ENCODE measurements at places on chromosomes 16 and 17.

GRCh38 chr17:78232859-78233173, 1.4 kb downstream of the TMEM235 start:
- no peak for DNase-seq

DNA sequence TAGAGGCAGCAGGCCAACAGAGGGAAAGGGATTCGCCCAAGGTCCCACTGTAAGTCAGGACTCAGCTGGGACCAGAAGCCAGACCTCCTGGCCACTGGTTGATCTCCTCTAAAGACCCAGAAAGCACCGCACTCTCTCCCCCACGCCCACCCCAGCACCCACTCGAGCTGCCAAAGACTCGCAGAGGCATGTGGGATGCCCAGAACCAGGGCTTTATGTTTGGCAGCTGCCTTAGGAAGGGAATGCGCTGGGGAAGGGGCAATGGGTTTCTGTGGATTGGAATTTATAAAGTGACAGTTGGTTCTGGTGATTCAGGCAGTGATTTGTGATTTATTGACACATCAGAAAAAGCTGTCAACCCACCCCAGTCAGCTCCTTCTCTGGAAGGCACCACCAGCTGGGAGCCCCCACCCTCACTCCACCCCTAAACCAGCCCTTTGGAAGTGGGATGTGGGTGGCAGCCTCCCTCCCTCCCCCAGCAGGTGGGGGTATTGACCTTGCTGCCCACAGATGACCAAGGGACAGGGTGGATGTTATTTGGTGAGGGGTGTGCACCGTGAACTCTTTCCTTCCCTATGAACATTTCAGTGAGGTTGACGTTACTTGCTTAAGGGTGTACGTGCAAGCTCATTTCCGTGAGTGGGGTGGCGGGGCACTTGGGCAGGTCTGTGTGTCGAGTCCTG, 76.6 kb upstream of the DNAJA2 start:
- no peak for DNase-seq

DNA sequence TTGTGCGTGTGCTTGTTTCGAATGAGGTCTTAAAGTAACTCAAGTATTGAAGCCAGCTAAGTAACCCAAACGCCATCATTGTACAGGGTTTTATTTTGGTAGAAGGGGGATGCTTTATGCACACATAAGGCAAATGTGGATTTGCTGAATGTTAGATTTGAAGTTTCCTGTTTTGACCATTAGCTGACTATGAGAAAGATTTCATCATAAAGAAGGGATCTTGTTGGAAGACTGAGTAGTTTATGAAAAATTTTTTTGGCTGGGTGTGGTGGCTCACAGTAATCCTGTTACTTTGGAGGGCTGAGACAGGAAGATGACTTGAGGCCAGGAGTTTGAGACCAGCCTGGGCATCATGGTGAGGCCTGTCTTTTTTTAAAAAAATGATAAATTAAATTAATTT, 10.0 kb upstream of the ZFP3 start:
- DNase-seq, result no peak

DNA sequence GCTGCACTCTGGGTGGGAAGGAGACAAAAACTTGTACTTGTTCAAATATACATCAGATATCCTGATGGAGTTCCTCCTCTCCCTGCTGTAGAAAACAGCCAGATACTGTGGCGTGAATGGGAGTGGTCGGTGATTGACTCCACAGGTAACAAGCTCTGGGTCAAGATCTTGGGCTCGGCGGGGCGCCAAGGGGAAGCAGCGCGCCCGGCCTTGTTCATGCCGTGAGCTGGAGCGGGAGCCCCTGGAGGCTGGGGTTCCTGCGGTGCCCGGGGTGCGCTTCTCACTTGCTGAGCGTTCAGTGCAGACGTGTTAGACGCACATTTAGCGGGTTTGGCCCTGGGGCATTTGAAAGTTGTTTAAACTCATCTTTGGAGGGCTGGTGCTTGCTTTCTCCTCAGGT, 44.4 kb downstream of the BANP start:
- DNase-seq, result no peak

- no peak for DNase-seq
Measured at GRCh38 chr17:58327363-58328194, 1.0 kb downstream of the TSPOAP1 start.

- no peak for DNase-seq
Measured at GRCh38 chr17:34382621-34383124, 19.6 kb upstream of the CCL1 start.

- no peak for DNase-seq
Measured at GRCh38 chr16:71854369-71854948, 8.7 kb downstream of the ATXN1L start.

DNA sequence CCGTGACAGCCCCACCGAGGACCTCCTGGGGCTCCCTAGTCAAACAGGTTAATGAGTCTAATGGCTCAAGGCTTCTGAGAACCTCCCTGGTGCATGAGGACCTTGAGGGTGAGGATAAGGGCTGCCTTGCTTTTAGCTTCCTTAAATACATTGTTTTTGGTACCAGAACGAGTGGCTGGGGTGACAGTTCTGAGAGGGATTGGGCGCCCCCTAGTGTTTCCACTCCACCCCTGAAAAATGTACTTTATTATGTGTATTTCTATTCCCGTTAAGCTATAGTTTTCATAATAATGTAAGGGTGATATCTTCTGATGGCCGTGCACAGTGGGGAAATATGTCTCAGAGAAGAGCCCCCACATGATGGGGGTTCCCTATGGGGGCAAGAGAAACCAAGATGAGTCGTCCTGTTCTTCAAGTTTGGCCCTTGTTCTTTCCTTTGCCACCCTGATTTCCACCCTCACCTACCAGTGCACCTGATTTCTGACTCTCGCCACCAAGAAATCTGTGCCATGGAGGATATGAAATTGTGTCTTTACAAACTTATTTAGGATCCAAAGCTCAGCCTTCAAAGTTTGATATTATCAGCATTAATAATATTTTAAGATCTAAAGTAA, 14.5 kb upstream of the VWA3A start:
- no peak for DNase-seq

- peak; percentile 74 for DNase-seq
Measured at GRCh38 chr16:83928341-83929055, 24.5 kb upstream of the OSGIN1 start.

DNA sequence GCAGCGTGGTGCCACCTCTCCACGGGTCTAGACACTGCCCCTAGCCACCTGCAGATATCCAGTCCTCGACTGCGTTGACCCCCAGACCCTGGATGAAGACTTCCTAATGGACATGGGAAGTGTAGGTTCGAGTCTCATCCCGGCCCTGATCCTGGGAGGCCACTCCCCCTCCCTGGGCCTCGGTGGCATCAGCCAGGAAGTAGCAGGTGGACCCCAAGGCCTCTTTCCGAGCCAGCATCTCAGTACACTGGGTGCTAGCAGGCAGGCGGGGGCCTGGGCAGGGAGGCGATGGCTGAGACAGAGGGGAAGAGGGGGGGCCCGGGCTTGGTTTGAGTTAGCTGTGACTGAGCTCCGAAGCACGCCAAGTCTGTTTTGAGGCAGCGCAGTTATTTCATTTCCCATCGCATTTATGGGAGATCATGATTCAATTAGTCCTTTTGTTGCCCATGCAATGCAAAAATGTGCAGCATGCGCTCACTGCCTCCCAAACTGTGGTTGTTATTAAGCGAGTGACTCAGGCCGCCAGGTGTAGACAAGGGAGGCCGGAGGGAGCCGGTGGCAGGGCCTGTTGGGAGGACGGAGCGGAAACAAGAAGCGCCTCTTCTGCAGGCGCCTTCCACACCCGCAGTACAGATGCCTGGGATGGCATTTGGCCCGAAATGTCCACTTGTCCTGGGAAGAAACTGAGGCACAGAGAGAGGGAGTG, 25.3 kb upstream of the ZNF469 start:
- DNase-seq, result peak; percentile 57

DNA sequence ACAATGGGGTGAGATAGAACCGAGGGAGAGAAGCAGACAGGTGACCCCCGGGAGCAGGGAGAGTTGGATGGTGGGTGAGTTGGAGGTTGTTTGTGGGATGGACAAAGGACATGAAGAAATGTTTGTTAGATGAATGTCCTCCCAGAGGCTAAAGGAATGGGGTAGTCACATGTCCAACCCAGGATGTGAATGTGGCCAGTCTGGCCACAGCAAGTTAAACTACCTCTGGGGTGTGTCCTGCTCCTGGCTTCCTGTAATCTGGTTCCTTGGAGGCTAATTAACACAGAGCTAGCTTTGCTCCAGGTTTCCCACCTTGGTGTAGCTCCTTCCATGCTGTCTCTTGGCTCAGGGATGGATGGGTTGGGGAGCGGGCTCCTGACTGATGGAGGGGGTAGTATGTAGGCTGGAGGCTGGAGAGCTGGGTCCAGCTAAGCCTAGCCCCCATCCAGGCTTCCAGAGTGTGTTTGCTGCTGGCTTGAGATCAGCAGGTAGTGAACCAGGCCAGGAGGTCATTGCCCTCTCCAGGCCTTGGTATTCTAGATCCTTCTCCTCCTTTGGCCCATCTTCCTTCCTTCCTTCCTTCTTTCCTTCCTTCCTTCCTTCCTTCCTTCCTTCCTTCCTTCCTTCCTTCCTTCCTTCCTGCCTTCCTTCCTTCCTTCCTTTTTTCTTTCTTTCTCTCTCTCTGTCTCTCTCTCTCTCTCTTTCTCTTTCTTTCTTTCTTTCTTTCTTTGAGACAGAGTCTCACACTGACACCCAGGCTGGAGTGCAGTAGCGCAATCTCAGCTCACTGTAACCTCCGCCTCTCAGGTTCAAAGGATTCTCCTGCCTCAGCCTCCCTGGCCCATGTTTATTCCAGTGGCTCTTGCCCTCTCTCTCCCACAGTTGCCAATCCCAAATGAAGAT, 28.0 kb upstream of the UBE2G1 start:
- no peak for DNase-seq

DNA sequence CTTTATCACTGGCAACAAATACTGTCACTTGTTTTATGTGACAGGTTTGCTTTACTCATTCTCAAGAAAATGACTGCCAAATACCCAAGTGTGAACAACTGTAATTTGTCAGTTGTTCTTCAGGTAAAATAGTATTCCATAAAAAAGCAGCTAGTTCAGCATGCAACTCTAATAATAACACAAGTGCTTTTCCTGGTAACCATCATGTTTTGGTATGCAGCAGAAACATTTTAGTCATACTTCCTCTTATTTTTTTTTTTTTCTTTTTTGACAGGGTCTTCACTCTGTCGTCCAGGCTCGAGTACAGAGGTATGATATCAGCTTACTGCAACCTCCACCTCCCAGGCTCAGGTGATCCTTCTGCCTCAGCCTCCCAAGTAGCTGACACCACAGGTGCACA, 4.6 kb downstream of the TERF2 start:
- no peak for DNase-seq

DNA sequence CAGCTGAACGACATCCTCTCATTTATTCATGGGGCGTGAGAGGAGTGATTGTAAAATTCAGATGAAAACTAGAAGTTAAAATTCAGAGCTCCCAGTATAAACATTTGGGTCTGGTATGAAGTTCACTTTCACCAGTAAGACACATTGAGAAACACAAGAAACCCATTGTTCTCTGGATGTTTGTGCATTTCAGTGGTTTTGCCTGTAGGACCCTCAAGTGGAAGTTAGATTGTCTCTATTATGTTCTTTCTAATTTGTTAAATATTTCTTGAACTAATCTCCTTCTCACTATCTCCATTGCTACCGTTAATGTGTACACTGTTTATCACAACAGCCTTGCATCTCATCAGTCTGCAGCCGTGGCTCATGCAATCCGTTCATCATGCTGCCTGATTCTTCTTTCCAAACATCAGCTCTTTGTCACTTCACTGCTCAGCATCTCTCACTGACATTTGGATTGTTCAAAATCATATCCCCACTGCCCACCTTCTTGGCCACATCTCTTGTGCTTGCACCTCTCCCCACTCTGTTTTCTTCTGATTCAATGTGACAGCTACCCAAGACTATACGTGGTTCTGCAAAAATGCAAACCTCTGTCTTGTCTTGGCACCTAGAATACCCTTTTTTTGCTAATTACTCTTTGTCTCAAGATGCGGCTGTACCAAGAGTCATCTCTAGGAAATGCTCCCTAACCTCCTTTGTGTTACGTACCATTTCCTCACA, 49.5 kb downstream of the HLF start:
- DNase-seq, result no peak

- DNase-seq, result no peak
Measured at GRCh38 chr16:50160495-50161164, 7.5 kb downstream of the TENT4B start.

- DNase-seq, result no peak
Measured at GRCh38 chr17:81635973-81636504, 873 bp downstream of the NPLOC4 start.

- DNase-seq, result no peak
Measured at GRCh38 chr16:56346131-56346890, 79.0 kb downstream of the AMFR start.

- no peak for DNase-seq
Measured at GRCh38 chr16:12220766-12221165, 244.2 kb downstream of the SNX29 start.

DNA sequence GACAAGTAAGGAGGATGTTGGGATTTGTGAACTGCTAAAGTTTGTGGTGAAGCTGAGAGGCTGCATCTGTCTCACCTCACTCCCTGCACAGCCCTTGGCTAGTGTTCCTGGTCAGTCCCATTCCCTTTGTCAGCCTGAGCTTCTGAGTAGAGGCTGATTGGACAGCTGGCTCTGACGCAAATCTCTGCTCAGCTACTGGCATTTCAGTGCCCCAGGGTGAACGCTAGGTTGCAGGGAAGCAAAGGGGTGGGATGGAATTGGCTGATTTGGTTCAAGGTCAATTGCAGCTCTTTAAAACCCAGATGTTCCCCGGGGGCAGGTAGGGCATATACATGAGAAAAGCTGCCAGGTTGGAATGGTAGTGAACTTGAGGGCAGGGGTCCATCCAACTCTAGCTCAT, 23.1 kb upstream of the CNOT1 start:
- no peak for DNase-seq

DNA sequence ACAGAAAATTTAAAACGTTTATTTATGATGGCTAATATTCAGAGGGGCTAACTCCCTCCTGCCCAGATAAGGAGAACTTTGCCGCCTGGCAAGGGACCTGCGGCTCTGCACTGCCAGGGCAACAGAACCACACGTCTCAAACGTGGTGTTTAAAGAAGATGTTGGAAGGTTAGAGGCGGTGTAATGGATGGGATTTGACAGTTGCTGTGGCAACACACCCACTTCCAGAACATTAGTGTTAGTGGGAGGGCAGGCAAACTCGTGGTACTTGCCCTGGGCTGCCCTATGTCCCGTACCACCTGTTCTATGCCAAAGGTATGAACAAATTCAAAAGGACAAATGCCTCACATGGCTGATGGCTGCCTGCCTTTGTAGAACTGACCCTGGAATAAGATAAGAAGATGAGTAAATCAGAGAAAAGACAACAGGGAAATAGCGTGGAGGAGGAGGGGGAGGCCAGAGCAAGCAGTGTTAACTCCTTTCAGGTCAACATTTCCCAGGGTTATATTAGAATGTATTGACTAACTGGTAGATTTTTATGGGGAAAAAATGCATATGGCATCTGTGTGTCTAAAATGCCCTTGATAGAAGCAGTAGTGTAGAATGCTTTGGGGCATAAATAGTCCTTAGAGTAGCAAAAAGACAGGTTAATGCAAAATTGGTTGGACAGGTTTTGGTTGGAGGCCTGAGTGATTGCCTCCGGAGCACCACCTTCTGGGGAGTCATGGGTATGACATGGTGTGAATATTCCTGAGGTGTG, 30.8 kb downstream of the HLF start:
- DNase-seq, result no peak
